Upper lobe of left lung (tissue), 6 donors: ENCODE measurements at places on chromosomes 1 and 21. TPM values are rescaled to one million over a fixed set of nuclear protein-coding genes. Genes with fewer than 3 reads are reported as not detected.

DNA sequence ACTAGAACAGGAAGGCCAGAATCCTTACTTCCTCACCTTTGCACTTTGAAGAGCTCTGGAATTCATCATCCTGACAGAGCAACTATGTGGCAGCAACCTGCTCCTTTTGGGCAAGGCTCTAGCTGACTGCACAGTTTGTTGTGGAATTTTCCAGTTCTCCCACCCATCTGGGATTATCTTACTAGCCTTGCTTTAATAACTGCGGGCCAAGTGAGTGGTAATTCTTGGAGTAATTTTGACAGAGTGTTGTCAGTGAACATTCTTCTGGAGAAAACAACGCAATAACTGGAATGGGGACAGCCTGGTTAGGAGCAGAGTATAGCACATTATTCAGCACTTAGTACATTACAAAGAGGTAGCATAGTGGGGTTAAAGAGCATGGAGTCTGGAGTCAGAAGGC, 75.3 kb downstream of the NTMT2 start:
- DNase-seq = no peak

DNA sequence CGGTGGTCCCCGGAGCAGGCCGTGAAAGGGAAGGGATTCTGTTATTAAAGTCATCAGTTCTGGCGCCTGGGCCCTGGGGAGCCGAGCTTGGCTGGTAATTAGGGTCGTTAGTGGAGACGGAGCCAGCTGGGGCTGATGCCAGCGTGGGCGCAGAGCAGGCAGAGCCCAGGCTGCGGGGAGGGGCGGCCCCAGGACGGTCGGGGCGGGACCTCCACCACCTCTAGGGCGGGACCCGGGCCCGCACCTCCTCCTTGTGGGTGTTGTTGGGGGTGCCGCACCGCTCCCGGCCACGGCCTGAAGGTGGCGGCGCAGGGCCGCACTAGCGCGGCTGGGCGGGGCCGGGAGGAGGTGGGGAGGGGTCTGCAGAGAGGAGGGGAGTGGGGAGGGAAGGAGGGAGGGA, 470.6 kb downstream of the PTPRU start:
- peak; percentile 86 for DNase-seq

DNA sequence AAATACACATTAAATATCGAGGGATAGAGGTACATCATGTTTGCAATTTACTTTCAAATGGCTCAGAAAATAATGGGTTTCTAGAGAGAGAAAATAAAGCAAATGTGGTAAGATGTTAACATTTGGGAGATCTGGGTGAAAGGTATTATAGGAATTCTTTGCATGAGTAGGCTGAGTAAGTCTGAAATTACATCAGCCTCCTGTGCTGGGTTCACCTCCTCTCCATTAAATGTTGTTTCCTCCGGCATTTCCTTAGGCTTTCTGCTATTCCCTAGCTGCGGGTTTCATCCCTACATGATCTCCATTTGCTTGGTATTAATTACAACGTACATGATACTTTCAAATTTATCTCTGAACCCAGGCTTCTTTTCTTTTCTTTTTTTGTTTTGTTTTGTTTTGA, 31.6 kb downstream of the ZMYND12 start:
- no peak for DNase-seq

LCE2B gene
- not detected for total RNA-seq

CCDC185 gene
- not detected for total RNA-seq
